ENCODE measurements at places on chromosomes 6 and 20. TPM values are rescaled to one million over a fixed set of nuclear protein-coding genes. Genes with fewer than 3 reads are reported as not detected.

GRCh38 chr20:18637224-18637623, 49.4 kb downstream of the DTD1 start:
- H3K27ac ChIP-seq: no peak overlapping the region
- no peak overlapping the region for H3K4me3 ChIP-seq
- H3K36me3 ChIP-seq: peaks cover 5% of the 10 kb centered on the region
- H3K4me1 ChIP-seq: no peaks in the 10 kb centered on the region
- H3K27me3 ChIP-seq: no peaks in the 10 kb centered on the region
- no peak for DNase-seq

Gene TP53RK
- total RNA-seq: 21.1 TPM

Gene EFCAB8
- total RNA-seq: not detected

GRCh38 chr6:10962673-10963072, 75.8 kb downstream of the SYCP2L start:
- no peak for DNase-seq
- H3K4me3 ChIP-seq: no peak overlapping the region
- H3K36me3 ChIP-seq: no peaks in the 10 kb centered on the region
- H3K4me1 ChIP-seq: no peaks in the 10 kb centered on the region

- DNase-seq: no peak
- no peak overlapping the region for H3K4me3 ChIP-seq
- H3K36me3 ChIP-seq: no peaks in the 10 kb centered on the region
- H3K27ac ChIP-seq: no peak overlapping the region
These were observed 13.3 kb upstream of the NHSL1 start for GRCh38 chr6:138512609-138513008.

Gene PRICKLE4
- total RNA-seq: 18.1 TPM

- H3K27me3 ChIP-seq: no peaks in the 10 kb centered on the region
- H3K4me1 ChIP-seq: no peaks in the 10 kb centered on the region
- no peaks in the 10 kb centered on the region for H3K36me3 ChIP-seq
- no peak overlapping the region for H3K27ac ChIP-seq
- DNase-seq: no peak
These were observed 5.9 kb upstream of the NUP153 start for GRCh38 chr6:17712576-17712975.

Gene HLA-DQA2
- 0.98 TPM for total RNA-seq

Gene HCK
- total RNA-seq: 14.9 TPM

Gene EDN3
- total RNA-seq: 2.9 TPM

- no peaks in the 10 kb centered on the region for H3K27me3 ChIP-seq
- H3K4me1 ChIP-seq: no peaks in the 10 kb centered on the region
- H3K4me3 ChIP-seq: no peak overlapping the region
- no peak for DNase-seq
- H3K27ac ChIP-seq: no peak overlapping the region
These were observed 14.9 kb upstream of the BTN1A1 start for GRCh38 chr6:26485112-26485780.

- DNase-seq: no peak
- H3K27ac ChIP-seq: no peak overlapping the region
- no peak overlapping the region for H3K4me3 ChIP-seq
These were observed 63.3 kb upstream of the MAP7 start for GRCh38 chr6:136613477-136613876.

- no peak overlapping the region for H3K4me3 ChIP-seq
- H3K4me1 ChIP-seq: no peaks in the 10 kb centered on the region
- H3K27me3 ChIP-seq: no peaks in the 10 kb centered on the region
- no peak overlapping the region for H3K27ac ChIP-seq
- H3K36me3 ChIP-seq: no peaks in the 10 kb centered on the region
- no peak for DNase-seq
These were observed 465.2 kb downstream of the PHF3 start for GRCh38 chr6:64100702-64101303.

DNA sequence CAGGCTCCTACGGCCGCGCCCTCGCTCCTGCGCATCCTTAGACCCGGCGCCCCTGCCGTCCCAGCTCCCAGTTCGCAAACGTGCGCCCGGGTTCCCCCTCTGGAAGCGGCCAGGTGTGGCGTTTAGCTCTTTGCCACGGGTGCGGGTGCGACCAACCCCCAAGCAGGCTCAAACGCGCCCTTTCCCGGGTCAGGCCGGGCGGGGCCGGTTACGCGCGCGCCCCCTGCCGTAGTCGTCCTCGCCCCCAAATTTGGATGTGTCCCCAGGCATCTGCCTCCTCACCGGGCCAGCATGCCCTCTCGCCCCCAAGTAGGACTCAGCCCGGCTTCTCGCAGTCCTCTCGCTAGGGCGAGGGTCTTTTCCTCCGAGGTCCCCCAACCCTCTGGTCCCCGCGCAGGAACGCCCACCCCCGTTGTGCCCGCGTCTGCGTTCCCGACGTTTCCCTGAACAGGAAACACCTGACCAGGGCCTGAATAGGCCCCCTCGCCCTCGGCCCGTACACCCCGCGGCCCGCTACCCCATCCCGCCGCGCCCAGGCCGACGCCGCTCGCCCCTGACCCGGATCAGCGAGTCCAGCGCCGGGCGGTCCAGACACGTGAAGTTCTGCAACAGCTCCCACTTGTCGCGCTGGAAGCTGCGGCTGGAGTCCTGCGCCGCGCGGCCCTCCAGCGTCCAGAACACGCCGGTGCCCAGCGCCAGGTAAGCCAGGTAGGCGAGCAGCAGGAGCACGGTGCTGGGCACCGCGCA, 520 bp downstream of the KCNK17 start:
- no peaks in the 10 kb centered on the region for H3K36me3 ChIP-seq
- H3K4me3 ChIP-seq: peak overlapping the region; percentile 20
- no peak overlapping the region for H3K27ac ChIP-seq
- DNase-seq: no peak
- peaks cover 12% of the 10 kb centered on the region for H3K4me1 ChIP-seq

Gene WFDC5
- total RNA-seq: not detected

DNA sequence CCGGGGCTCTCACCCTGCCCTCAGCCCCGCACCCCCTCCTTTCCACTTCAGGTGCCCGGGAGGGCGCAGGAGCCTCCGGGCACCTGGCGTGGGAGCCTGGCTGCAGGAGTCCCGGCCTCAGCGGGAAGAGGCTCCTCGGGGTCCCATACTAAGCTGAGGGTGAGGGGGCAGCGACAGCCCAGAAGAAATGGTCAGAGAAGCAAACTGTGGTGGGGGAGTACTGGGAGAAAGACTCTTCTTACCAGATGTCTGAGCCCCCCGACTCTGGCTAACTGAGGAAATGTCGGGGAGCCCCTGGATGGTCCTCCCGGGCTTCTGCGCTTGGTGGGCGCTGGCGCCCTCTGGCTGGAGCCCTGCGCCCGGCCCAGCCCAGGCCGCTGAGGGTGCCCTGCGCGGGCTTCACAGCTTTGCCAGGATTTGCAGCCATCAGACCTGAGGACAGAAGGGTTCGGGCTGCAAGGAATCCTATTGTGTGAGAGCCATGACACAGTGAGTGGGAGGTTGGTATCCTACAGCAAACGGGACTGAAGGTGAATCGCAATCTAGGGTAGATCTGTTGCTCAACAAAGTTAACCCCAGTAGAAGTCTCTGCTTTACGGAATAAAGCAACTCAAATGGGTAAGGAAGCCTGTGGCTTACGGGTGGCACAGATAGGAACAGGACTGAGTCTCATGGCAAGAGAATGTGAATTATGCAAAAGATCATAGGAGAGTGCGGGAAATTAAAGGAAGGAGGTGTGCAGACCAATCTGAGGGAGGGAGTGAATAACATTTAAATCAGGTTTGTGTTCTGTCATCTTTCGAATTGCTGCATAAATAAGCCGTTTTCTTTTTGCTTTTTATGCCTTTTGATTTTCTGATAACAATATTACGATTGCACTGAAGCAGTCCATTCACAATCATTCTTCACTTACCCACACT, 639 bp upstream of the RCAN2 start:
- H3K36me3 ChIP-seq: no peaks in the 10 kb centered on the region
- H3K4me1 ChIP-seq: peaks cover 21% of the 10 kb centered on the region
- DNase-seq: peak; percentile 23
- peak overlapping the region; percentile 66 for H3K4me3 ChIP-seq

- H3K4me3 ChIP-seq: no peak overlapping the region
- no peaks in the 10 kb centered on the region for H3K36me3 ChIP-seq
- no peaks in the 10 kb centered on the region for H3K27me3 ChIP-seq
- H3K4me1 ChIP-seq: no peaks in the 10 kb centered on the region
- no peak overlapping the region for H3K27ac ChIP-seq
These were observed 444.9 kb upstream of the SULF2 start for GRCh38 chr20:48230216-48230615.

- no peaks in the 10 kb centered on the region for H3K36me3 ChIP-seq
- H3K4me1 ChIP-seq: peaks cover 37% of the 10 kb centered on the region
- H3K27me3 ChIP-seq: no peaks in the 10 kb centered on the region
- peak overlapping the region; percentile 99 for H3K27ac ChIP-seq
These were observed 620 bp upstream of the DEK start for GRCh38 chr6:18264923-18265377.
